ENCODE measurements at places on chromosomes 4 and X.

DNA sequence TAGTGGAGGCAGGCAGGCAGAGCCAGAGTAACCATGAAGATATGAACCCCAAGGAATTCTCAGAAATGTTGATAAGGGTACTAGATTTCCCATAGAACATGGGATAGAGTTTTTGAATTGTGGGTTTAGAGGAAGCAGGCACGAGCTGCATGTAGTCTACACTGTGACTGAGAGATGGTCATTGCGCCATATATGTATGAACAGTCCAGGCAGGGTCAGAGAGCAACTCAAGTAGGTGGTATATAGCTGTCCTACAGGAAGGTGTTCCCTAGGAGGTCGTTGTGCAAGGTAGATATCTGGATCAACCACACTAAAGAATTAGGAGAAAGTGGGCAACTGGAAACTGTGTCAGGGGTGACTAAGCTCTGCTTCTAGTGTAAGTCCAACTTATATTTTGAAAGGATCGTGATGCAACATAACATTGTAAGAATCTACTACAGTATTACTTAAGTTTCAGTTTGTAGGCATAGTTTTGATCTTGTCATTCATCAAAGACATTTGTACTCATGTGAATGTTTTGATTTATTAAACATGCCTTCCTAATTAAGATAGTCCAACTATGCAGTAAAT lies 94.6 kb downstream of the HPGD start:
- no peak for DNase-seq
- H3K27me3 ChIP-seq: no peaks in the 10 kb centered on the region
- H3K36me3 ChIP-seq: no peaks in the 10 kb centered on the region
- no peak overlapping the region for H3K4me3 ChIP-seq
- H3K27ac ChIP-seq: no peak overlapping the region

GRCh38 chrX:47480576-47480975 lies 2.4 kb downstream of the ZNF41 start:
- H3K4me3 ChIP-seq: no peak overlapping the region
- peaks cover 3% of the 10 kb centered on the region for H3K27me3 ChIP-seq
- no peak overlapping the region for H3K27ac ChIP-seq
- no peak for DNase-seq

DNA sequence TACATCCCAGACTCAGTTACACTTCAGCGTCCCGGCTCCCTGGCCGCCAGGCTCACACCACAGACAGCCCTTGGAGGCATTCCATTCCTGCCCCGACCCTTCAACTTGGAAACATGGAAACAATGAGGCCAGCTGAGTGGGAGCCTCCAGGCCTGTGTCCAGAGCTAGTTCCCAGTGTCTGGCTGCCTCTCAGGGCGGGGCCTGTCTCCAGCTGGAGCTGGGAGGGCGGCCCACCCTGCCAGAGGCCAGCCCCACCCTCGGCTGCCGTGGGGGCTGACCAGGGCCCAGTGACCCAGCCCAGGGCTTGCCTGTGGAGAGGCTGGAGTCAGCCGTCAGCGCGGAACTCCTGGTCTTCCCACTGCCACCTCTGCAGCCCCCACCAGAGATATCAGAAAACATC lies 37.4 kb upstream of the SPON2 start:
- peaks cover 40% of the 10 kb centered on the region for H3K36me3 ChIP-seq
- H3K4me3 ChIP-seq: no peak overlapping the region
- peak; percentile 95 for DNase-seq
- peaks cover 92% of the 10 kb centered on the region for H3K4me1 ChIP-seq

- H3K27me3 ChIP-seq: peaks cover 10% of the 10 kb centered on the region
- peak overlapping the region; percentile 89 for H3K27ac ChIP-seq
- DNase-seq: peak; percentile 49
- peak overlapping the region; percentile 64 for H3K4me3 ChIP-seq
- H3K36me3 ChIP-seq: no peaks in the 10 kb centered on the region
Measured at GRCh38 chrX:107628662-107629539, 591 bp downstream of the PRPS1 start.

- H3K27ac ChIP-seq: no peak overlapping the region
- no peaks in the 10 kb centered on the region for H3K4me1 ChIP-seq
- H3K36me3 ChIP-seq: no peaks in the 10 kb centered on the region
- H3K27me3 ChIP-seq: no peaks in the 10 kb centered on the region
- no peak overlapping the region for H3K4me3 ChIP-seq
- DNase-seq: no peak
Measured at GRCh38 chrX:129193357-129193756, 329.9 kb downstream of the SMARCA1 start.

GRCh38 chr4:91525621-91526020 lies 778.1 kb upstream of the GRID2 start:
- no peaks in the 10 kb centered on the region for H3K36me3 ChIP-seq
- no peaks in the 10 kb centered on the region for H3K4me1 ChIP-seq
- H3K27ac ChIP-seq: no peak overlapping the region
- H3K4me3 ChIP-seq: no peak overlapping the region
- DNase-seq: no peak
- no peaks in the 10 kb centered on the region for H3K27me3 ChIP-seq

DNA sequence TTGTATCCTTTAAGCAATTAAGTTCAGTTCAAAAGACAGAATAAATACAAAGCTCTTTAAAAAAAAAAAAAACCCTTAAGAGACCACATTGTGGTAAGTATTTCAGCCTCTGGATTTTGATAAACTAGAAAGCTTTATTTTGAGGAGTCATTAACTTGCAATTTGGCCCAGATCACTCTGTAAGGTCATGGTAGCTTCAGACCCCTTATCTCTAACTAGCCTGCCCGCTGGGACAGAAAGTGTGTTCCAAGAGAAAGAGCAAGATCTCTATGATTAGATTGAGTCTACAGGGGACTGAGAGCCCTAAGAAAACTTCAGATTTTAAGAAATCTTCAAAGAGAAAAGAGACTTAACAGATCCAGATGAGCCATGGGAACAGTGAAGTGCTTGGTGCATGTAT lies 45.6 kb downstream of the GALNT7 start:
- H3K27me3 ChIP-seq: no peaks in the 10 kb centered on the region
- H3K4me3 ChIP-seq: no peak overlapping the region
- H3K4me1 ChIP-seq: peaks cover 11% of the 10 kb centered on the region

DNA sequence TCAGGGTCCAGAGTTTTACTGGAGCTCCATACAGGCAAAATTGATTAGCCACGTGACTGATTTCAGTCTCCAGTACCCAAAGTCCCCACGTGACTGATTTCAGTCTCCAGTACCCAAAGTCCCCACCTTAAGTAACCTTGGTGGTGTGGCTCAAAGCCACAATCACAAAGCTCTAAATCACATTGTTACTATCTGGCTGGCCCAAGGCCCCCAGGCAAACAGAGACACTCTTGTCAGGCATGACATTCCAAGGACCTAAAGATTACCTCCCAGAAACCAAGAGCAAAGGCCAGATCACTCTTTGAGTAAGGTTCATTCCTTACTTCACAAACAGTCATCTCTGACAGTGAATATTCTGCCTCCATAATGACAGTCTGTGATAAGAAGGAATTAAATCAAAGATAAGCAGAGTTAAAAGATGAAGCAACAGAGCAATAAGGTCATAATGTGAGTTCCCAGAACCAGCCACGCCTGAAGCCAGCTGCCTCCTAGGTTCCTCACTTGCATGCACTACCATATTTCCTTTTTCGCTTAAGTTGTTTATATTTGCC lies 78.5 kb downstream of the ANXA3 start:
- DNase-seq: peak; percentile 26
- no peaks in the 10 kb centered on the region for H3K4me1 ChIP-seq
- H3K27me3 ChIP-seq: no peaks in the 10 kb centered on the region
- no peak overlapping the region for H3K27ac ChIP-seq
- H3K4me3 ChIP-seq: no peak overlapping the region
- H3K36me3 ChIP-seq: no peaks in the 10 kb centered on the region

GRCh38 chr4:133493776-133494175 lies 344.7 kb downstream of the PCDH10 start:
- DNase-seq: no peak
- H3K27ac ChIP-seq: no peak overlapping the region
- H3K27me3 ChIP-seq: no peaks in the 10 kb centered on the region
- no peaks in the 10 kb centered on the region for H3K36me3 ChIP-seq
- no peak overlapping the region for H3K4me3 ChIP-seq

DNA sequence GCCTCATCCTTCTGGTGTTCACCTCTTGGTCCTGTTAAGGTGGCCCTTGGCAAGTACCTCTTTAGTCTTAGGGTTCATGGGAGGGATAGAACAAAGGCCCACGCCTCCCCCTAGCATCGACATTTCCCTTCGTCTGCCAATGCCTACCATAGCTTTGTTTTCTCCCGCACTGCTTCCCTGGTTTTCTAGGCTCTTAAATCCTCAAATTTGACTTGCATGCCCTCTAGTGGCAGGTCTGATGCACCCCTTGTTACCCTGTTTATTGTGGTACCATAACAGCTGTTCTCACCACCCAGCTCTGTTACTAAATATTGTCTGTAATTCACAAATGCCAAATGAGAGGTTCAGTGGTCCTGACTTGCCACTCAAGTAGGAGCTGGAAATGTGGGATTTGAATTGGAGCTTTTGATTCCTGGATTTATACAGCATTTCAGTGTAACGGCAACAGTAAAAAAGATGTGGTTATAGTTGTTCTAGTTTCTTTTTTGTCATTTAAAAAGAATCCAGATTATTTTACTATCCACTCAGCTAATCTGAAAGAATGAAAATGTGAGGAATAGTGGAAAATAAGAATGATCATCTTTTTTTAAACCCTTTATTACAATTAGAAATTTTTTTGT lies 100.1 kb downstream of the REPS2 start:
- no peak overlapping the region for H3K4me3 ChIP-seq
- peaks cover 31% of the 10 kb centered on the region for H3K27me3 ChIP-seq
- no peaks in the 10 kb centered on the region for H3K4me1 ChIP-seq
- peak; percentile 80 for DNase-seq
- H3K36me3 ChIP-seq: no peaks in the 10 kb centered on the region
- no peak overlapping the region for H3K27ac ChIP-seq

GRCh38 chr4:185787926-185788679 lies 23.9 kb downstream of the SORBS2 start:
- H3K4me3 ChIP-seq: no peak overlapping the region
- peaks cover 9% of the 10 kb centered on the region for H3K4me1 ChIP-seq
- H3K27me3 ChIP-seq: no peaks in the 10 kb centered on the region

DNA sequence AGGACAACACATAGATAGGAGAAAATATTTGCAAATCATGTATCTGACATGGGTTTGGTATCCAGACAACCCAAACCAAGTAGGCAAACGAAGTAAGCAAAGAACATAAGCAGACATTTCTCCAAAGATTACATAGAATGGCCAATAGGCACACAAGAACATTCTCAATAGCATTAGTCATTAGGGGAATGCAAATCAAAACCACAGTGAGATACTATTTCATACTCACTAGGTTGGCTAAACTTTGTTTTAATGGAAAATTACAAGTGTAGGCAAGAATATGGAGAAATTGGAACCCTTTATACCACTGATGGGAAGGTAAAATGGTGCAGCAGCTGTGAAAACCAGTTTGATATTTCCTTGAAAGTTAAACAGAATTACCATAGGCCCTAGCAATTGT lies 74.7 kb downstream of the CHRNA9 start:
- no peaks in the 10 kb centered on the region for H3K4me1 ChIP-seq
- H3K27me3 ChIP-seq: peaks cover 3% of the 10 kb centered on the region
- no peak for DNase-seq
- no peak overlapping the region for H3K27ac ChIP-seq
- no peak overlapping the region for H3K4me3 ChIP-seq

- H3K4me1 ChIP-seq: no peaks in the 10 kb centered on the region
- H3K27ac ChIP-seq: no peak overlapping the region
- no peak overlapping the region for H3K4me3 ChIP-seq
- H3K36me3 ChIP-seq: no peaks in the 10 kb centered on the region
- peak; percentile 79 for DNase-seq
Measured at GRCh38 chr4:154189346-154189745, 302.3 kb downstream of the DCHS2 start.

DNA sequence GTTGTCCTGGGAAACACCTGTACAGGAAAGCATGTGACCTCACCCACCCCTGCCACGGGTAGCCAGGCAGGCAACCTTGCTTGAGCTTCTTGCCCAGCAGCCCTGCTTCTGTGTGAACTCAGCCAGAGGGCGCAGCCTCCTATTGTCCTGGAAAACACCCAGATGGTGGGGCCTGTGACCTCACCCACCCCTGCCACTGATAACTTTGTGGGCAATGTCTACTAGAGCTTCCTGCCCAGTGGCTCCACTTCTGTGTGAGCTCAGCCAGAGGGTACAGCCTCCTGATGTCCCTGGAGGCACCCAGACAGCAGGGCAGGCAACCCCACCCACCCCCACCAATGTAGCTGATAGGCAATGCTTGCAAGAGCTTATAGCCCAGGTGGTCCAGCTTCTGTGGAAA lies 146.3 kb downstream of the DTHD1 start:
- no peaks in the 10 kb centered on the region for H3K36me3 ChIP-seq
- H3K4me3 ChIP-seq: no peak overlapping the region
- no peak overlapping the region for H3K27ac ChIP-seq
- no peaks in the 10 kb centered on the region for H3K4me1 ChIP-seq
- H3K27me3 ChIP-seq: no peaks in the 10 kb centered on the region

- no peak for DNase-seq
- H3K4me3 ChIP-seq: no peak overlapping the region
- H3K27me3 ChIP-seq: peaks cover 7% of the 10 kb centered on the region
- no peaks in the 10 kb centered on the region for H3K4me1 ChIP-seq
- no peak overlapping the region for H3K27ac ChIP-seq
Measured at GRCh38 chrX:51155157-51155556, 177.5 kb upstream of the NUDT10 start.

- H3K27me3 ChIP-seq: no peaks in the 10 kb centered on the region
- DNase-seq: no peak
- H3K4me1 ChIP-seq: no peaks in the 10 kb centered on the region
- no peak overlapping the region for H3K27ac ChIP-seq
- H3K4me3 ChIP-seq: no peak overlapping the region
Measured at GRCh38 chr4:30989508-30989907, 269.3 kb downstream of the PCDH7 start.

DNA sequence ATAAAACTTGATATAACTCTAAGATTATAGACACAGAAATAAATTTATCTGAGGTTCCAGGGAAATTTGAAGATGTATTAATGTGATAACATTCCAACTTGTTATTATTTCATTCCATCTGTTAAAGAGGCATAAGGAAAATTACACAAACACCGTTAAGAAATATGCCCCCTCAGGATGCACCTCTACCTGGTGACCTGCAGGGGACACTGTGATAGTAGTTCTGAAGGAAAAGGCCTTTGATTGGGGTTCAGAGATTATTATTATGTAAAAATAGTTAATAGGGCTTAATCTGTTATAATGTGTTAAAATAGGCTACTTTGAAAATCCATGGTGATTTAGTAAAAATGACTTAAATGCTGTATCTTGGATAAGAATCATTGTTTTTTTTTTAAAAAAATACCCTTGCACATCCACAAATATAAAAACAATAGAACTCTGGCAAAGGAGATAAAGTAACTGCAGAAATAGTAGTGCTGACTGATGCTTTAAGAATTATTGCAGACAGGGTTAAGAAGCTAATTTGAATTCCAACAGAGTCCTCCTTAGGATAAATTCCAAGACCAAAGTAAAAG lies 6.1 kb upstream of the ABRAXAS1 start:
- no peaks in the 10 kb centered on the region for H3K36me3 ChIP-seq
- no peak overlapping the region for H3K27ac ChIP-seq
- H3K4me1 ChIP-seq: no peaks in the 10 kb centered on the region
- H3K27me3 ChIP-seq: no peaks in the 10 kb centered on the region
- no peak for DNase-seq
- no peak overlapping the region for H3K4me3 ChIP-seq

All from muscle of leg (tissue), 16 donors.